Stimulated activated CD4-positive, alpha-beta T cell treated with anti-CD3 and anti-CD28 coated beads, Interleukin-1b, Interleukin-23, amount 100 ng/mL, for 1 hour (primary cell): ENCODE measurements at places on chromosomes 2 and 18.

DNA sequence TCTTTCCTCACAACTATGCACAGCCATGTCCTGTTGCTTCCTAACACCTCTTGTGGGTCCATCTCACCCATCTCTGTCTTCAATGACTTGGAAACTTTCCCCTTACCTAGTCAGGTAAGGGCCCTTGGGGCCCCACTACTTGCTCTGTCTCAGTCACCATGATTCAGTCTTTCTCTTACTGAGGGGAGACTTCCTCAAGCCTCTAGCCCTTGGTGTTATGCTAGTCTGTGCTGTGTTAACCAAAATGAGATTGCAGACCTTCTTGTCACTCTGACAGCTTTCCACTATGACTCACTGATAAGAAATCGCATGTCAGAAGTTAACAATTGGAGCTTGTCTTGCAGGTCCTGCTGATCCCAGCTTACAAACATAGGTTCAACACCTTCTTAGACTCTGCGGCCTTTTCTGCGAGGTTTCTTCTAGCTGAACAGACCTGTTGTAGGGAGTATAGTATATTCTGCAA lies 65.3 kb downstream of the WDR75 start:
- no peak for DNase-seq

GRCh38 chr2:234978466-234979203 lies 26.8 kb downstream of the SH3BP4 start:
- no peak for DNase-seq

- no peak for DNase-seq
Observed at GRCh38 chr2:96691022-96691612, 48.6 kb downstream of the FER1L5 start.

- DNase-seq: no peak
Observed at GRCh38 chr2:145421841-145422240, 901.9 kb upstream of the ZEB2 start.

GRCh38 chr18:58593938-58594337 lies 35.0 kb downstream of the ALPK2 start:
- no peak for DNase-seq

DNA sequence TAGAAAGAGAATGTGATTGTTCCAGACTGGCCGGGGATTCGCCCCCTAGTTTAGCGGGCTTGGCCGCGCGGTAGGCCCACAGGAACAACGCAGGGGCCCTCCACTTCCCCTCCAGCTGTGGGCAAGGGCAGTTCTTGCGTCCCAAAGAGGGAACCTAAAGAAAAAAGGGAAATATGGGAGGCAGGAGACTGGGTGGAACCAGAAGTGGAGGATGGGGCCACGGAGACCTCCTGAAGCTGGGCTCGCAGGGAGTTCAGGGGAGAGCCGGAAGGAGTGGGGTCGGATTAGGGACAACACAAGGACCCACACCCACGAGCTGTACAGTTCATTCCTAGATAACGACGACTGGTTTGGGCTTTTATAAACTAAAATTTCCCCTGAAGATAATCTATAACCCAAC lies 18.2 kb downstream of the GNLY start:
- DNase-seq: no peak

DNA sequence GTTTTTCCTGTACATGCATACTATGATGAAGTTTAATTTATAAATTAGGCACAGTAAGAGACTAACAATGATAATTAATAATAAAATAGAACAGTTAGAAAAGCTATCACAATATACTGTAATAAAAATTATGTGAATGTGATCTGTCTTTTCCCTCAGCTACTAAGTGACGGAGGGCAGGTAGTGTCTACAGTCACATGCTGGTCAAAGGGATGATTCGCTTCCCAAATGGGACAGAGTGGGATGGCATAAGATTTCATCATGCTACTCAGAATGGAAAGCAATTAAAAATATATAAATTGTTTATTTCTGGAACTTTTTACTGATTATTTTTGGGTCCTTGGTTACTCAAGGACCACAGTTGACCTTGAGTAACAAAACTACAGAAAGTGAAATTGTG lies 71.5 kb downstream of the DAW1 start:
- DNase-seq: no peak

- no peak for DNase-seq
Observed at GRCh38 chr2:8980096-8980495, 23.4 kb downstream of the MBOAT2 start.

DNA sequence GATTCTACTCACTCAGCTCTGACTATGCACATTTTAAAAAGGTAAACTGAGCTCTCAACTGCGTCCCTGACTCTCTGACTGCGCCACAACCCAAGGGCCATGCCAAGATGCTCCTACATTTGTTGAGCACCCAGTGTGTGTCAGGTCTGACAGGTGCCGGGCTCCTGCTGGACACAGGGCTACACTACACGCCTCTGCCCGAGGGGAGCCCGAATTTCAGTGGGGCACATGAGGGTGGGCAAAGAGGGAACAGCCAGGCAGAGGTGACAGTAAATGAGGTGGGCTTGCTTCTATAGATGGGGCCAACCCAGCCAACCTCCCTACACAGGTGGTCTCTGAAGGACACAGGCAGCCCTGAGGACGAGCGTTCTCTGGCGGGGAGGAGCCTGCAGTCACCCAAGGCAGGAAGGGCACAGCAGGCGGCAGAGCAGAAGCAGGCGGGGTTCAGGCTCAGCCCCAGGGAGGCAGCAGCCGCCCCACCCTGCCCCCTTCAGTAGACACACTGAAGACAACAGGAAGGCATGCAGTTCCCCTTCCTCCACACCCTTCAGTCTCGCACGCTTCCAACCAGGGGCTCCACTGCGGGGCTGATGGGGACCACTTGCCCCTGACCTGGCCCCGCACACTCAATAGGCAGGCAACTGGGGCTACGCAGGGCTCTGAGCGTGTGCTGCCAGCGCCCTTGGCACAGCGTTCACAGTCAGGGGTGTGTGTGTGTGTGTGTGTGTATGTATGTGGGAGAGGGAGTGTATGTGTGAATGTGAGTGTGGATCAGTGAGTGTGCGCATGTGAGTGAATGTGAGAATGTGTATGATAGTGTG lies 98.4 kb downstream of the UXS1 start:
- no peak for DNase-seq

DNA sequence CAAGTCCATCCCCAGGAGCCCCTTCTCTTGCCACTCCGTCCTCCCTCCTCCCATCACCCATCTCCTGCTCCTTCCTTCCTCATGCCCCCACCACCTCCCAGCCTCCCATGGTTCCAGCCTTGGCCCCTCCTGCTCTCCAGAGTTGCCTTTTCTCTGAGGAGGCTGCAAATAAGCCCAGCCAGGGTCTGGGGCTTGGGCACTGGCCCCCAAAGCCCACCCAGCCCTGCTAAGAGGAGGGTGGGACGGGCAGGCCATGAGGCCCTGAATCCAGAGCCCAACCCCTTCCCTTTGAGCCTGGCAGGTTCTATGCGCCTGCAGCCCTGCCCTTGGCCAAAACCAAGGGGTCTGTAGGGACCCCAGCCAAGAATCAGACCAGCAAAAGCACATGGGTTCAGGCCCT lies 71.6 kb downstream of the STPG4 start:
- DNase-seq: no peak

DNA sequence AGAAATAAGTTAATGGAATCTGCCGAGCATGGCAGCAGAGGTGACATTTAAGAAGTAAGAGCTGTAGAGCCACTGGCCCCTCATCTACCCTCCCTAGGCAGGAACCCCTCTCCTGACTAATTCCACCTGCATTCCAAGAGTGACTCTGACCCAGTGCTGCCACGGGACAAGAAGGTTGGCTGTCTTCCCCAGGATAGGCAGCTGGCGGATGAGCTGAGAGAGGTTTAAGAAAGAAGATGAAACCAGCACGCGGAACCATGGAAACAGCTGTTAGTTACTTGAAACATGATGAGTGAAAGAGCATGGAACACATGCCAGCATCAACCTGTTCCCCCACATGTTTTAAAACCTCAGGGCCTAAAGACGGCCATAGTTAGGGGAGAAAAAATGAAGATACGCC lies 74.1 kb downstream of the RND3 start:
- no peak for DNase-seq

DNA sequence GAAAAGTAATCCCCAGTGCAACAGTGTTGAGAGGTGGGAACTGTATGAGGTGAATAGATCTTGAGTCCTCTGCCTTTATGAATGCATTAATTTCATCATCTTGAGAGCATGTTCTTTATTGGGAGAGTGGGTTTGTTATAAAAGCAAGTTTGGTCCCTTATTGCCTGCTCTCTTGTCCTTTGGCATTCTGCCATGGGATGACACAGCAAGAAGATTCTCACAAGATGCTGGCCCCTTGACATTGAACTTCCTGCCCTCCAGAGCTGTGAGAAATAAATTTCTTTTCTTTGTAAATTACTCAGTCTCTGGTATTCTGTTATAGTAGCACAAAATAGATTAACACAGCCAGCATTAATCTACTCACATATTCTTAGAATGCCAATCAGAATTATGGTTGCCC lies 108.6 kb downstream of the EHBP1 start:
- no peak for DNase-seq

DNA sequence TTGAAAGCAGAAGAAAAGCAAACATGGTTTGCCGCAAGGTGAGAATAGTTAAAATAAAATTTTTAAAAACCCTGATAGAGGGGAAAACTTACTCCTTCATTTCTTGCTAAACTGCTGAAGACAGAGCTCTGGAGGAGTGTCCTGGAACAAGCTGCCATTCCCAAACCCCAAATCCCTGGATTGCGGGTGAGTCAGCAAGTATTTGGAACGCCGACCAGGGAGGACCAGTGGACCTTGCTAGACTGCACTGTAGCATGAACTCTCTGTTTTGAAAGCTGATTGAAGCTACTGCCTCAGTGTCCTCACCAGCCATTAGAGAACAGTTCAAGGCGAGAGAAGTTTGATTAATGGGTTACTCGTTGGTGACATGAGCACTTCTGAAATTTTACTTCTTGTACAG lies 99.4 kb upstream of the RASGRP3 start:
- no peak for DNase-seq

DNA sequence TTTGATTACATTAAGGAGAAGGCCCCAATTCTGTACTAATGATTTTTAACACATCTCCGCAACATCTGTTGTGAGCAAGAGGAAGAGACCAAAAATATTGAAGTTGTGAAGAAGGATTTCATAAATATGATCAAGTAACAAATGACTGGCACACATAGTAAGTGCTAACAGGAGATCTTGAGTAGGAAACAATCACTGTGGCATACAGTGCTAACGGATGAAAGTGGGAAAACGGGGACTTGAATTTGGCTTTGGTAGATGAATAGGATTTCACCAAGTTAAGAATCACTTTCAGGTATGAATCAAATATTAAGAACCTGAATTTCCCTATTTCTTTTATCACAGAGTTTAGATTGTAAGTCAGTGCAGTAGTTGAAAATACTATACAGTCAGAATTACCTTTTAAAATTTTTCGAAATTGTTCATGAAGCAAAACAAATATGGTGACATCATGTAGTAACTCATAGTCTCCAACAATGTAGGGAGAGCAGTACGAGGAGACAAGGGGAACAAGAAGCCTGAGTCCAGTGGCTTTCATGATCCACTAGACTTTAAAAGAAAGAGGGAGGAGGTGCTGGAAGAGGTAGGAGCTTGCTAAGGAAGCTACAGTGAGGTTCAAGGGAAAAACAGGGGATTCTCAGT lies 16.3 kb downstream of the CWC22 start:
- no peak for DNase-seq

DNA sequence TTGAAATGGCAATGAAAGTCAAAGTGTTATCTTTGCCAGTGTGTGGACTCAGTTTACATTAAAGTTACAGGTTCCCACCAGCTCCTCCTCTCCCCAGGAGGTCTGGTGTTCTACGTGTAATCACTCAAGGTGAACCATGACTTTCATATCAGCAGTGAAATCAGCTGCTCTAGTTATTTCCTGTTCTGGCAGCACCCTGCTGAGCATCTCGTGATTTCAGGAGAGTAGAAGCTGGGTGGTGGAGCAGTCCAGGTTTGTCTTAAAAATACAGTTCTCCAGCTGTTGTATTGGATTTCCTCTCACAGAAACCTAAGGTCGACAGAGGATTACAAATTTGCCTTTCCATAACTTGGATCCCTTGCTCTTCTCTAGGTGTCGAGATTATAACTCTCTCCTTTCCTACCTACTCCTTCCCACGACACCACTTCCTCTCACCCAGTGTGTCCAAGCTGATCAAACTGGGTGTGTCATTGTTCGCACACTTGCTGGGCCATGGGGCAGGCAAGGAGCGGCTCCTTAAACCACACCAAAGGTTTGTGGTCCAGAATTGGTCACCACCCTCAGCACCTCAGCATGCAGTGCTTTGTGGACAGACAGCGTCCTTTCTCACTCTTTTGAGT lies 13.0 kb upstream of the ARHGAP25 start:
- DNase-seq: no peak

- no peak for DNase-seq
Observed at GRCh38 chr2:97769308-97769707, 55.9 kb downstream of the ZAP70 start.

- no peak for DNase-seq
Observed at GRCh38 chr18:61308795-61309393, 24.3 kb upstream of the CDH20 start.

GRCh38 chr2:9269295-9269694 lies 62.7 kb downstream of the ASAP2 start:
- no peak for DNase-seq

GRCh38 chr2:239742377-239742776 lies 282.8 kb downstream of the NDUFA10 start:
- no peak for DNase-seq

- no peak for DNase-seq
Observed at GRCh38 chr2:192775011-192775410, 580.3 kb upstream of the TMEFF2 start.

DNA sequence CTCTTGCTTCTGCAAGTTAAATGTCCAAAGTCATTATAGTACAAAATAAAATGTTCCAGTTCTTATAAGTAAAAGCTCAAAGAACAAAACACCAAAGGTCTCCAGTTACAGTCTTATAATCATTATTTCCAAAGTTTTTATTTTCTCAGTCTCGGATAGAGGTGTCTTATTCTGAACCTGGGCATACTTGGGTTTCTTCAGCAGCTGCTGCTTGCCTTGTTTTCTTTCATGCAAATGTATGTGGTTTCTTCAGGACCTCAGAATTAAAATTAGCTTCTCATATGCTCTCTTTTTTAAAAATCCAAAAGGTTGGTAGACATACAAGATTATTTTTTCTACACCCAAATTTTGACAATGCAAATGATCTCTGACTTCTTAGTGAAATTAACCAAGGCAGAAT lies 383.0 kb downstream of the METTL4 start:
- DNase-seq: no peak

DNA sequence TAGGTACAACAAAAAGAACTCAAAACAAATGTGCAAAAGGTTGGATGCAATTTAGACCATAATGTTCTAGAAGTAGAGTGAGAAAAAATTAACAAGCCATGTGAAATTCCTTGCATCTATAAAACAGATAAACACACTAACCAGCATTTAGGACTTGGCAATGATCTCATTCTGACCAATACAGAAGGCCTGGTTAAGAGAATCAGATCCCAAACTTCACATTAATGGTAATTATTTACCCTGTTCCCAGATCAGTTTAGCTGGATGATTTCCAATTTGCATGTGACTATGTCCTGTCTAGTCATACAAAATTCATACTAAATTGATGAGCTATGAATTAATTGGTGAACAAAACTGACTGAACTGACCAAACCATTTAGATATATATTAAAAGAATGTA lies 98.4 kb upstream of the FIGN start:
- DNase-seq: no peak
